CD4-positive, CD25-positive, alpha-beta regulatory T cell (primary cell): ENCODE measurements at places on chromosomes 1 and 21.

DNA sequence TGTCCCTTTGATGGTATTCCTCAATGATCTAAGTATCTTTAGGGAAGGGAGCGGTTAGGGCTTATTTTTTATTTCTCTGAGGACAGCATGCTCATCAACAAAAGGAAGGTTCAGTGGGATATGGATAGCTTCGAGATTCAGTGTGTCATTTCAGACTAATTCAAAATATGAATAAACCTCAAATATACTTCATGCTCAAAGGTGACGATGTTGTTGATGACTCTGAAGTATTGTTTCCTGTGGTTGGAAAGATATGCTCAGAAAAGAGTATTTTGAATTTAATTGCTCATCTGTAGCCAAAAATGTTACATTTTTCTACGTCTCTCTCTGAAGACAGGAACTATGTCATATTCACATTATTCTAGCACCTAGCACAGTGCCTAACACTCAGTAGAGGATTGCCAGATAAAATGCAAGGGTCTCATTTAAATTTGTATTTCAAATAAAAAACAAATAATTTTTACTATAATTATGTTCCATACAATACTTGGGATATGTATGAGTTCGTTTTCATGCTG is 1.8 kb upstream of the FCRL3 start:
- DNase-seq, result no peak
- peak overlapping the region; percentile 80 for H3K27ac ChIP-seq
- peak overlapping the region; percentile 12 for H3K4me3 ChIP-seq
- H3K36me3 ChIP-seq, result no peaks in the 10 kb centered on the region
- no peaks in the 10 kb centered on the region for H3K27me3 ChIP-seq

GRCh38 chr1:204545881-204546280 is 29.7 kb downstream of the MDM4 start:
- H3K4me3 ChIP-seq, result peak overlapping the region; percentile 65
- DNase-seq, result peak; percentile 57
- peaks cover 83% of the 10 kb centered on the region for H3K36me3 ChIP-seq
- H3K27me3 ChIP-seq, result no peaks in the 10 kb centered on the region
- H3K4me1 ChIP-seq, result peaks cover 20% of the 10 kb centered on the region
- H3K27ac ChIP-seq, result peak overlapping the region; percentile 81

DNA sequence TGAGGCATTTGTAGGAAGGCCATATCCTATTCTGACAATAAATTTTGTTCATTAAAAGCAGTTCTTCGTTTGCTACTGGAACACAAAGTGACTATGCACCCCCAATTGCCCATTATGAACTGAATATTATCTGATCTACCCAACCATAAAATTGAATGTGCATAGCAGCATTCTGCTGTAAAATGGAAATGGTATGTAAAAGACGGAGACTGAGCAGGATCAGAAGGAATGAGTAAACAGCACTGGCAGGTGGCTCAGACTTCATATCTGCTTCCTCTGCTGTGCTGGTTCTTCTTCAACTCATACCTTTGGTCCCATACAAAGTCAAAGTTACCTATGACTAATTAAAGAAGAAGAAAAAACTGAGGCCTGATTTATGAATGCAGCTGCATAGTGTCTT is 339.5 kb downstream of the PLA2G4A start:
- no peaks in the 10 kb centered on the region for H3K36me3 ChIP-seq
- H3K4me1 ChIP-seq, result no peaks in the 10 kb centered on the region
- no peak overlapping the region for H3K4me3 ChIP-seq
- DNase-seq, result no peak
- no peaks in the 10 kb centered on the region for H3K27me3 ChIP-seq

DNA sequence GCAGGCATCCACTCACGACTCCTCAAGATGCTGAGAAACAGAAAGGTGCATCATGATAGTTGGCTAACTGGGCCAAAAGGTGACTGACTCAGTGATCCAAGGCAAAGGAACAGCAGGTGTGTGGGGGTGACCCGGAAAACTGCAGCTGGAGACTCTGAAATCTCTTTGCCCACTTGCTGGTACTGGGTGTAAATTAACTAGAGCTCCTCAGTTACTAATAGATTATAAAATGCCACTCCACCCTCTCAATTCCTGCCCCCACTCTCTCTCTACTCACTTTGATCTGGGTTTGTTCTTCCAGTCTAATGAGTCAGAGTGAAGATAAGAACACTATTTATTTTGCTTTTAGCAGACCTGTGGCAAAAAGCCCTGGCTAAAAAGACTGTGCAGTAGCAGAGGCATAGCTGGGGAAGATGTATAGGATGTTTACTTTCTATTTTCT is 7.2 kb upstream of the PIGC start:
- DNase-seq, result peak; percentile 63
- no peaks in the 10 kb centered on the region for H3K36me3 ChIP-seq
- H3K4me3 ChIP-seq, result no peak overlapping the region
- H3K27me3 ChIP-seq, result no peaks in the 10 kb centered on the region
- H3K4me1 ChIP-seq, result peaks cover 15% of the 10 kb centered on the region
- H3K27ac ChIP-seq, result peak overlapping the region; percentile 27

GRCh38 chr1:38012363-38013226 is at the start of gene UTP11:
Gene UTP11 (plus strand): TSS chr1:38012734. CDS start chr1:38012803, 69 bp downstream.
- peaks cover 22% of the 10 kb centered on the region for H3K36me3 ChIP-seq
- H3K4me3 ChIP-seq, result peak within 1 kb of the TSS; percentile 91
- peaks cover 27% of the 10 kb centered on the region for H3K4me1 ChIP-seq

DNA sequence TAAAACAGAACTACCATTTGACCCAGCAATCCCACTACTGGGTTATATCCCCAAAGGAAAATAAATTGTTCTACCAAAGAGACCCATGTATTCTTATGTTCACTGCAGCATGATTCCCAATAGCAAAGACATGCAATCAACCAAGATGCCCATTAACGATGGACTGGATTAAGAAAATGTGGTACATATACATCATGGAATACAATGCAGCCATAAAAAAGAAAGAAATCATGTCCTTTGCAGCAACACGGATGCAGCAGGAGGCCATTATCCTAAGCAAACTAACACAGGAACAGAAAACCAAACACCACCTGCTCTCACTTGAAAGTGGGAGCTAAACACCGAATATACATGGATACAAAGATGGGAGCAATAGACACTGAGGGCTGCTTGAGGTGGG is 44.2 kb downstream of the SLC35D1 start:
- no peaks in the 10 kb centered on the region for H3K27me3 ChIP-seq
- no peak overlapping the region for H3K27ac ChIP-seq
- H3K36me3 ChIP-seq, result peaks cover 54% of the 10 kb centered on the region
- H3K4me3 ChIP-seq, result no peak overlapping the region

- no peak overlapping the region for H3K4me3 ChIP-seq
- no peaks in the 10 kb centered on the region for H3K27me3 ChIP-seq
- peaks cover 3% of the 10 kb centered on the region for H3K4me1 ChIP-seq
- DNase-seq, result no peak
- H3K27ac ChIP-seq, result no peak overlapping the region
These were observed 6.0 kb downstream of the PEA15 start for GRCh38 chr1:160211046-160211790.

DNA sequence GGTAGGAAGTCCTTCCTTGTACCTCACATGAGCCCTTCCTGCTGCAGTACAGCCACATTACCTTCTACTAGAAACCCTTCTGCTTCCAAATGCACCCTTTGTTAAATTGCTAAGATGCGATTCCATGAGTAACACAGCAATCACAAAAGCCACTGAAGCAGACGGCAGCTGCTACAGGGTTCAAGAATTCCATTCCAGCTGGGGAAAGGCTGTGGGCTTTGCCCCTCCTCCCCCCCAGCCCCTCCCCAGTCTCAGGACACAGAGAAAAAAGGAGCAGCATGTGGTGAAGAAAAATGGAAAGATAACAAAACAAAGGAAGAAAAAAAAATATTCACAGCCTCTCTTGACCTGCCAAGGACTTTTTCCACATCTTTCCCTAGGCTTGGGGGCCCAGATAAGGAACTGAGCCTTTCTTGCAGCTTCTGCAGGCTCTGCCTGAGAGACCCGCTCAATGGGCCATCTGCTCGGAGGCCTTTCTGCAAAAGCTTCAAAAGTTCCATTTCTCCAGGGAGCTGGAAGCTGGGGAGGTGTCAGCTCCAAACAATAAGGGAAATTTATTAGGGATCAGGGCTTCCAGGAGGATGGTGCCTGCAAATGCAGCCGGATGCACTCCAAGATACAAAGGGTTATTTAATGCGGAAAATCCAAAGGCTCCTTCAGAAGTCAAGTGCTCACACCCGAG is 72.1 kb downstream of the SYT2 start:
- H3K4me3 ChIP-seq, result no peak overlapping the region
- H3K27me3 ChIP-seq, result peaks cover 18% of the 10 kb centered on the region
- peaks cover 11% of the 10 kb centered on the region for H3K4me1 ChIP-seq
- DNase-seq, result no peak

GRCh38 chr21:35220301-35220700 is 171.2 kb upstream of the RUNX1 start:
- H3K4me1 ChIP-seq, result peaks cover 16% of the 10 kb centered on the region
- no peak for DNase-seq
- no peaks in the 10 kb centered on the region for H3K27me3 ChIP-seq
- no peaks in the 10 kb centered on the region for H3K36me3 ChIP-seq
- H3K27ac ChIP-seq, result no peak overlapping the region
- H3K4me3 ChIP-seq, result no peak overlapping the region

- no peak overlapping the region for H3K27ac ChIP-seq
- H3K36me3 ChIP-seq, result no peaks in the 10 kb centered on the region
- no peak for DNase-seq
- no peaks in the 10 kb centered on the region for H3K27me3 ChIP-seq
These were observed 45.5 kb downstream of the NME7 start for GRCh38 chr1:169322138-169322537.

GRCh38 chr1:42311138-42311537 is 23.9 kb downstream of the FOXJ3 start:
- H3K4me1 ChIP-seq, result no peaks in the 10 kb centered on the region
- no peaks in the 10 kb centered on the region for H3K27me3 ChIP-seq
- DNase-seq, result no peak
- H3K27ac ChIP-seq, result no peak overlapping the region
- no peak overlapping the region for H3K4me3 ChIP-seq

DNA sequence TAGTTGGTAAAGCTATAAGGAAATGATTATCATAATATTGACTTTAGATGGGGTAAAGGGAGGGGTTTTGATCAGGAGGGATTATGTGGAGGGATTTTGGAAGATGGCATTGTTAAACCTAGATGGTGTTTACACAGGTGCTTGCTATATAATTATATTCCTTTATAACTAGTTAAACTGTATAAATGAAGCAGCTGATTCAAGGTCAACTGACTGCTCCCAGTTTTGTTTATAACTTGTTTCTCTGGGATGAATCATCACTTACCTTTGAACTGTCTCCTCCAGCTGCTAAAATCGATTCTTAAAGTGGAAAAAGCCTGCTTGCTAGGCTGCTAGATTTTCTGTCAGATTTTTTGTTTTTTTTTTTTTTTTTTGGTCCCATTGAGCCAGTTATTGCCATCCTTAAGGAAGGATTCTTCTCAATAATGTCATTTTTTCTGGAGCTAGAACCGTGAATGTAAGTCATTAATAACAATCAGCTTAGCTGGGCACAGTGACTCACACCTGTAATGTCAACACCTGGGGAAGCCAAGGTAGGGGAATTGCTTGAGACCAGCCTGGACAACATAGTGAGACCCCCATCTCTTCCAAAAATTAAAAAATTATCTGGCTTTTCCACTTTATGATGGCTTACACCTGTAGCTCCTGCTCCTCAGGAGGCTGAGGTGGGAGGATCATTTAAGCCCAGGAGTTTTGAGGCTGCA is 153.2 kb downstream of the PIK3R3 start:
- H3K36me3 ChIP-seq, result no peaks in the 10 kb centered on the region
- H3K4me3 ChIP-seq, result no peak overlapping the region
- H3K4me1 ChIP-seq, result no peaks in the 10 kb centered on the region
- no peaks in the 10 kb centered on the region for H3K27me3 ChIP-seq

- no peak for DNase-seq
- no peaks in the 10 kb centered on the region for H3K36me3 ChIP-seq
- no peaks in the 10 kb centered on the region for H3K4me1 ChIP-seq
- no peak overlapping the region for H3K4me3 ChIP-seq
- H3K27me3 ChIP-seq, result peaks cover 4% of the 10 kb centered on the region
These were observed 28.8 kb upstream of the TRIM45 start for GRCh38 chr1:117150316-117150715.

- no peaks in the 10 kb centered on the region for H3K27me3 ChIP-seq
- no peak for DNase-seq
- peaks cover 7% of the 10 kb centered on the region for H3K4me1 ChIP-seq
These were observed 10.3 kb downstream of the TINAGL1 start for GRCh38 chr1:31586376-31587327.

- no peak overlapping the region for H3K27ac ChIP-seq
- H3K27me3 ChIP-seq, result no peaks in the 10 kb centered on the region
These were observed 7.6 kb downstream of the PABPC4 start for GRCh38 chr1:39569034-39569433.

DNA sequence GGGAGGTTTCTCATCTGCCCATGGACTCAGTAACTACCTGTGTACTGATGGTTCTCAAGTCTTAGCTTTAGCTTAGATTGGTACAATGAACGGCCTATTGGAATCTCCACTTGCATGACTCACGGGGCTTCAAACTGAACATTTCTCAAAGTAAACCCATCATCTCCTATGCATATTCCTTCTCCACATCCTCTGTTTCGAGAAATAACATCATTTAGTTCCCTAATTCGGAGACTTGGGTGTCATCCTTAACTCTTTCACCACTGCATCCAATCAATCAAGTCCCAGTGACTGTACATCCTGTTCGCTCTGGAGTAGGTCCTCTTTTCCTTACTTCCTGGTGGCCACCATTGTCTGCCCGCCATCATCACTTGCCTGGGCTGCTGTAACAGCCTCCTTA is 55.8 kb downstream of the LGR6 start:
- H3K27ac ChIP-seq, result no peak overlapping the region
- peaks cover 2% of the 10 kb centered on the region for H3K27me3 ChIP-seq
- DNase-seq, result no peak

- H3K36me3 ChIP-seq, result no peaks in the 10 kb centered on the region
- DNase-seq, result no peak
- no peak overlapping the region for H3K27ac ChIP-seq
- no peaks in the 10 kb centered on the region for H3K4me1 ChIP-seq
- peaks cover 3% of the 10 kb centered on the region for H3K27me3 ChIP-seq
These were observed 26.8 kb downstream of the PALMD start for GRCh38 chr1:99672530-99673213.

- no peak for DNase-seq
- H3K27me3 ChIP-seq, result no peaks in the 10 kb centered on the region
- peak overlapping the region; percentile 97 for H3K27ac ChIP-seq
- H3K4me3 ChIP-seq, result peak overlapping the region; percentile 100
- H3K36me3 ChIP-seq, result peaks cover 43% of the 10 kb centered on the region
- peaks cover 77% of the 10 kb centered on the region for H3K4me1 ChIP-seq
These were observed 2.2 kb downstream of the ZC3H12A start for GRCh38 chr1:37476460-37477197.
